ENCODE measurements at places on chromosomes 12 and 14.
A peak's percentile ranks its signal among the peaks of the same experiment; 100 is the strongest.

GRCh38 chr14:60648934-60649874, at the start of gene SIX1:
SIX1 (minus strand) TSS chr14:60649477; CDS start chr14:60649189, 288 bp downstream.
- peak within 1 kb of the TSS; percentile 74 for H3K4me3 ChIP-seq
- H3K36me3 ChIP-seq = peaks cover 28% of the 10 kb centered on the region
- peaks cover 11% of the 10 kb centered on the region for H3K4me1 ChIP-seq
- H3K27ac ChIP-seq = peak within 1 kb of the TSS; percentile 87
- DNase-seq = peak; percentile 88

- peak; percentile 75 for DNase-seq
- H3K27me3 ChIP-seq = no peaks in the 10 kb centered on the region
- peaks cover 6% of the 10 kb centered on the region for H3K4me1 ChIP-seq
- H3K4me3 ChIP-seq = no peak overlapping the region
Observed at GRCh38 chr12:119115296-119115905, 63.3 kb upstream of the HSPB8 start.

DNA sequence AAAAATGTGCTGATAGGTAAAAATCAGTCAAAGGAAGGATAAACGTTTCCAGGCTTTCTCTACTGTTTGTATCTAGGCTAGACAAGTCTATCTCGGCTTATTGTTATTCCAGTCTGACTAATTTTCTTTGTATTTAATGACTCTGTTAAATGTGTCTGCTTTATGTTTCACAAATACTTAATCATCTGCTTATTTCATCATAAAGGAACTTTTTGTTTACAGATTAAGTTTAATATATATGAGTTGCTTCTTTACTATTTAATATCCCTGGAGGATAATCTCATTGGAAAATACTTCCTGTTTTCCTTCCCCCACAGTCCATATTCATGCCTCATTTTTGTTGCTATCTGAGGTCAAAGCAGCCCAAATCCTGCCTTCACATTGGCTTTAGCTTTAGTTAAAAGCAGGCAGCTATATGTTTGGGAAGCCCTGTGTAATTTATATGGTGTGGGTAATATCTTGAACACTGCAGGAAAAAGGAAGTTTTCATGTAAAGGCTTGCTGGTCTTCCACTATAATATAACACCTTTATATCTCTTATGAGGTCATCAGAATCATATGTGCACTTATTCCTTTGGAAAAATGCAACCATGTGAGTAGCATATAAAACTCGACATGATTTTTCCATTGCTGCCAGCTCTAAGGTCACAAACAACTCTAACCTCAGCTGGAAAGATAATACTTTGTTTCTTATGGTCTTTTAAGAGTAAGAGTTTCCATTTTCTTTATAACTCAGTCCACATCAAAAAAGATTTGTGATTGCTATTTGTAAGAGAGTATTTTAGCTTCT, 76.8 kb downstream of the ALX1 start:
- no peak overlapping the region for H3K4me3 ChIP-seq
- H3K4me1 ChIP-seq = peaks cover 12% of the 10 kb centered on the region
- no peak overlapping the region for H3K27ac ChIP-seq
- no peaks in the 10 kb centered on the region for H3K36me3 ChIP-seq
- no peaks in the 10 kb centered on the region for H3K27me3 ChIP-seq
- DNase-seq = no peak

DNA sequence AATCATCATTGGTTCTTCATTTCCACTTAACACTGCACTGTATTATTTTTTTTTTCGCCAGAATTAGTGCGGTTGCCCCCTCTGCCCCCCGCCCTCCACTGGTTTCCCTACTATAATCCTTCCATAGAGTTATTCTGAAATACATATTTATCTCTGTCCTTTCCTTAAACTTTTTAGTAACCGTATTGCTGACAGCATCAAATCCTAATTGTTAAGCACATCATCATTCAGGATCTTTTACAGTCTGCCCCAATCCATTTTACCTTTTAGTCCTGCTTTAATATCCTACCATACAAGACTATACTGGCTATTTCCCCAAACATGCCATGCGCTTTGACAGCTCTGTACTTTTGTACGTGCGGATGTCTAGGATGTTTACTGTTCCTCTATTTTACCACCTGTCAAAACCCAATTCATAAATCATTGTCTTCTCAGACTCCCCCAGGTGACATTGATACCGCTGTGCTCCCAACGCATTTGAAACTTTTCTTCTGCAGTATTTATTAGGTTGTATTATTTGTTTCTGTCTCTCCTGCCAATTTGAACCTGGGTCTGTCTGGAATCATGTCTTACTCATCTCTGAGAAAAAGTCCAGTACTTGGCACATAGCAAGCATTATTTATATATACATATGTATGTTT, 1.0 kb downstream of the FGFR1OP2 start:
- peak overlapping the region; percentile 91 for H3K27ac ChIP-seq
- peaks cover 3% of the 10 kb centered on the region for H3K36me3 ChIP-seq
- peaks cover 24% of the 10 kb centered on the region for H3K4me1 ChIP-seq
- H3K27me3 ChIP-seq = no peaks in the 10 kb centered on the region
- H3K4me3 ChIP-seq = peak overlapping the region; percentile 98
- DNase-seq = no peak

GRCh38 chr14:74859757-74860552, 16.0 kb downstream of the PROX2 start:
- H3K36me3 ChIP-seq = no peaks in the 10 kb centered on the region
- no peak overlapping the region for H3K4me3 ChIP-seq
- H3K4me1 ChIP-seq = peaks cover 6% of the 10 kb centered on the region
- no peak for DNase-seq
- no peak overlapping the region for H3K27ac ChIP-seq

- H3K4me3 ChIP-seq = no peak overlapping the region
- no peaks in the 10 kb centered on the region for H3K27me3 ChIP-seq
- H3K27ac ChIP-seq = no peak overlapping the region
- no peak for DNase-seq
- no peaks in the 10 kb centered on the region for H3K4me1 ChIP-seq
Observed at GRCh38 chr14:25484906-25485305, 435.0 kb upstream of the STXBP6 start.

GRCh38 chr12:68342966-68343365, 10.8 kb upstream of the MDM1 start:
- no peak for DNase-seq
- H3K4me1 ChIP-seq = no peaks in the 10 kb centered on the region
- no peak overlapping the region for H3K4me3 ChIP-seq
- no peak overlapping the region for H3K27ac ChIP-seq
- H3K27me3 ChIP-seq = no peaks in the 10 kb centered on the region
- H3K36me3 ChIP-seq = no peaks in the 10 kb centered on the region

- no peak overlapping the region for H3K4me3 ChIP-seq
- H3K36me3 ChIP-seq = no peaks in the 10 kb centered on the region
- no peaks in the 10 kb centered on the region for H3K27me3 ChIP-seq
- no peak overlapping the region for H3K27ac ChIP-seq
Observed at GRCh38 chr12:62689042-62689839, 222.6 kb downstream of the MON2 start.

- no peaks in the 10 kb centered on the region for H3K36me3 ChIP-seq
- H3K4me1 ChIP-seq = peaks cover 5% of the 10 kb centered on the region
- H3K4me3 ChIP-seq = no peak overlapping the region
- H3K27ac ChIP-seq = peak overlapping the region; percentile 50
Observed at GRCh38 chr12:102462795-102463465, 17.4 kb downstream of the IGF1 start.

- no peaks in the 10 kb centered on the region for H3K27me3 ChIP-seq
- peaks cover 21% of the 10 kb centered on the region for H3K36me3 ChIP-seq
- no peaks in the 10 kb centered on the region for H3K4me1 ChIP-seq
- H3K4me3 ChIP-seq = no peak overlapping the region
- DNase-seq = no peak
- no peak overlapping the region for H3K27ac ChIP-seq
Observed at GRCh38 chr14:71000091-71000490, 92.8 kb downstream of the PCNX1 start.
